Fibroblast of skin of right biceps (primary cell): ENCODE measurements at places on chromosomes 16 and 17.

DNA sequence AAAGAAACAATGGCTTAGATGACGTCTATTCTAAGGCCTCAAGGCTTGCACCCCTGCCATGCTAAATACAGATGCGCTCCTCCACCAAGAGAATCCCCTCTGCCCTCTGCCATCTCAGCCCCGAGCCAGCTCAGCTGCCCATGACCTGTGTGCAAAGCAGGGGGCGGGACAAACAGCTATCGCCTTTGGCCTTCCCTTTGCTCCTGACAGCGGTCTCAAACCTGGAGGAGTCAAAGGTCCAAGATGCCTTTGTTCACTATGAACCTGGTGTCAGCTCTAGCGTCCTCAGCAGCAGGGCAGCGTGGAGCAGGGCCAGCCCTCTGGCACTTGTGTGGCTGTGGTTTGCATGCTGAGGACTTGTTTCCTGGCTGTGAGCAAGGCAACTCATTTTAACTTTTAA lies 12.3 kb downstream of the SLX4 start:
- no peak for DNase-seq

DNA sequence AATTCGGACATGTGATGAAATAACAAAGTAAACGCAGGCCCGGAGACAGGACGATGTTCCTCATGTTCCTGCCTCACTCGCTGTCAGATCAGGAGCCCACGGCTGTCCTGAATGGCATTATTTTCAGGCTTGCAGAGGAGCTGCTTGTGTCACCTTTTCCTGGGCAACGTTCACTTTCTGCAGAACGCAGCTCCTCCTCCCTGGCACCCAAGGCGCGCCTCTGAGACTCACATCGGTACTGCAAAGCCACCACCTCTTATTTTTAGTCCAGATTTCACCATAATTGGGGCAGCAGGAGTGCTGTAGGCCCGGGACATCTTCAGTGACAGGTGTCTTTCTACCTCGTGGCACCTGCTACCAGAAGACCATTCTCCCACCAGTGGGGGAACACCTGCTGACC lies 8.0 kb upstream of the C16orf96 start:
- no peak for DNase-seq

DNA sequence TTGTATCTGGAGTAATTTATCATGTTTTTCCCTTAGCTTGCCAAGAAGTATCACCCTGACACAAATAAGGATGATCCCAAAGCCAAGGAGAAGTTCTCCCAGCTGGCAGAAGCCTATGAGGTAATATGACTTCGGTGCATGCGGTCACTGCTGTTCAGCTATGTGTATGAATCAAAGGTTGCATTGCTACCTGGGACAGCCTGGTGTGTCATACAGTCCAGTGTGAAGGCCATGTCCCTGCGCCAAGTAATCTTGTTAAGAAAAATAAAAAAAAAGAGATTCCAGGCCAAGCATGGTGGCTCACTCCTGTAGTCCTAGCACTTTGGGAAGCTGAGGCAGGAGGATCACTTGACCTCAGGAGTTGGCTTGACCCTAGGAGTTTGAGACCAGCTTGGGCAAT lies 11.7 kb downstream of the DNAJA3 start:
- DNase-seq: no peak

- DNase-seq: no peak
Measured at GRCh38 chr17:74515941-74516340, 15.3 kb downstream of the CD300LB start.
